ENCODE measurements at places on chromosomes 7 and 10.

DNA sequence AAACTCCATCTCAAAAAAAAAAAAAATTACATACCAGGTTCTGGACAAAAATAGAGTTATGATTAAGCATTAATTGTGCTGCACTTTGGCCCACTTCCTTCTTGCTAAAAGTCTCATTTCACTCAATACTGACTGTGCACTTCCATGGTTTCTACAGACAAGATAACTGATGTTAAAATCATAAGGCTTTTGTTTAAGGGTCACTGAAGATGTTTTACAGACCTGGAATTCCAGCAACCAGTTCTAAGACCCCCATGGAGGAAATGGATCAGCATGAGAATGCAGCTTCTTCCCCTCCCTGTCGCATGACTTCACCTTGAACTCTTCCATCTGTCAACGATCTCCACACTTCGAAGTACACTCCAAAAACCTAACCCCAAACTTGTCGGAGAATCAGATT, 1191.8 kb upstream of the AUTS2 start:
- DNase-seq = no peak

DNA sequence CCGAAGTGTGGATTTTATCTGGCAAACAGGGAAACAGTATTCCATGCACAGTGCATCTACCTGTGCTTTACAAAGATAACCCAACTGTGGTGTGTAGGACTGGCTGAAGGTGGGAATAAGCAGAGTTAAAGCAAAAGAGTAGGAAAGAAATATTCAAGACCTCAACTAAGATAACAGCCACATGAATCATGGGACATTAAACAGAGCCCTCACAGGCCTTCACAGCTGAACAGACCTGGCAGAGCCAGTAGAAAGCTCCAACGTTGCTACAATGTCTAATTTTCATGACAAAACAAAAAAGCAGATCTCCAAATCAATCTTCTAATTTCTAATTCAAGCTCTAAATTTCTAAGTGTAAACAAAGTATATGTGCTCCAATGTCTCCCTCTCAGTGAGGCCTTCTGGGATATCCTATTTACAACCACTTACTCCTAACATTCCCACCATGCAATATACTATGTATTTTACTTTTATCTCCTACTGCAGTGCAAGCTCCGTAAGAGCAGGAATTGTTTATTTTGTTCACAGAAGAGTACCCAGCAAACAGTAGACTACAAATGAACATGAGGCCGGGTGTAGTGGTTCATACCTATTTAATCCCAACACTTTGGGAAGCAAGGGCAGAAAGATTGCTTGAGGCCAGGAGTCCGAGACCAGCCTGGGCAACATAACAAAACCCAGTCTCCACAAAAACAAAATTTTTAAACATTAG, 63.5 kb downstream of the UBE2H start:
- no peak for DNase-seq

- no peak for DNase-seq
Measured at GRCh38 chr7:84877943-84878570, 308.8 kb downstream of the SEMA3D start.

- DNase-seq = no peak
Measured at GRCh38 chr7:123499211-123499970, 35.0 kb downstream of the IQUB start.

- DNase-seq = no peak
Measured at GRCh38 chr10:6986927-6987326, 406.9 kb upstream of the PRKCQ start.
